ENCODE measurements at places on chromosomes 1 and 21. TPM values are rescaled to one million over a fixed set of nuclear protein-coding genes. Genes with fewer than 3 reads are reported as not detected.

Gene STMN1
- total RNA-seq: 94.8 TPM

Gene RPAP2
- total RNA-seq: 33.7 TPM

Gene HES2
- not detected for total RNA-seq

Gene TMPRSS2
- 0.30 TPM for total RNA-seq

Gene PLA2G2D
- total RNA-seq: not detected

Gene IL24
- total RNA-seq: 30.7 TPM

Gene MXRA8
- total RNA-seq: 0.47 TPM

Gene CLDN8
- total RNA-seq: not detected

Gene RHD
- not detected for total RNA-seq

Gene HTR1D
- total RNA-seq: not detected

Gene CD55
- 103 TPM for total RNA-seq

Gene LMO4
- 10.0 TPM for total RNA-seq

Gene NTRK1
- total RNA-seq: 2.4 TPM

DNA sequence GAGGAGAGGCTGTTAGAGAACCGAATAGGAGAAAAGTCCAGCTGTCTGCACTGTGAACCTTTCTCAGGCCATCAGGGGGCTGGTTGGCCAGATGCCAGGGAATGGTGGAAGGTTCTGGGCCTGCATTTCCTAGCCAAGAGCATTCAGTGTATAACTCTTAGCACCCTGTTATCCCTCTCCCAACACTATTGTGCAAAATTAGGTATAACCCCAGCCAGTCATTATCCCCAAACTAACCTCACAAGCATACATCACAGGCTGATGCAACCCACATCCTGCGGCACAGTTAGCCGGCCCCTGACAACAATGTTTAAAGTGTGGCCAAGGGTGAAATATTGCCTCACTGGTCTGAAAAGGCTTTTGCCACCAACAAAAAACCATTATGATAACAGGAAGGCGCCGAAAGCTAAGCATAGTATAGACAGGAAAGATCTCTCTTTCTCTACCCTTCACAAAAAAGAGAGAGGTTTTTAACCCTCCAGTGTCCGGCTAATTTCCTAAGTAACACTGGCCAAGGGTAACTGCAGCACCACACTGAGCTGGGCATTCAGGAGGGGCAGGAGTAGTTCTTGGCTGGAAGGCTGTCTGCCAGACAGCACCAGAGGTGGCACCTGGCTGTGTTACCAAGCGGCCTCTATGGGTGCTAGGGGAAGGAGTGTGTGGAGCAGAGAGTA lies 77.3 kb upstream of the BCAR3 start:
- DNase-seq: no peak

GRCh38 chr1:16612332-16613172 lies 812 bp downstream of the NBPF1 start:
- peak; percentile 27 for DNase-seq

- no peak for DNase-seq
These were observed 117.2 kb downstream of the DMRTB1 start for GRCh38 chr1:53576381-53576801.

DNA sequence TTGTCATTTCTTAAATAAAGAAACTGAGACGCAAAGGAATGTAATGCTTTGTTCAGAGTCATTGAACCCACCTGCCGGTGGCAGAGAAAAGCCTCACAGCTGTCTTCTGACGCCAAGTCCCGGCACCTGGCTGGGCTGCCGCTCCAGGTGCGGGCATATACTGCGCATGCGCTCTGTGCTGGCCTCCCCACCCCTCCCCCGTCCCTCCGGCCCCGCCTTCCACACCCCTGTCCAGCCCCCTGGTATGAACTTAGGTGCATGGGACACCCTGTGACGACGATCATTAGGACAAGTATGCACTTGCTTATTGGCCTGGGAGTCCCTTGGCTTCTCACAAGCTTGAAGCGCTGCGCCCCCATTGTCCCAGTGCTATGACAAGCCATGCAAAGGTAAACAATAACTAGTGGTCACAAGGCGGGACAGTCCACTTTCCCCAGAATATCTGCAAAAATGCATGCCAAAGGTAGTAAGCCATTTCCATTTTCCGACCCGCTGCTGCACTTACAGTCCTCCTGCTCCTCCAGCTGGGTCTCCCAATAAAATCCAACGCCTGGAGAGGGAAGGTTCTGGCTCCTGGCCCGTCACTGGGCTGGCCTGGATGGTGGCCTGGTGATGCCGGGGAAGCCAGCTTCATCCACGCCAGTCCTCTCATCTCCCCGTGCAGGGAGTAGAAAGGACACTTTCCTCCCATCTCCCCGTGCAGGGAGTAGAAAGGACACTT lies 100.4 kb downstream of the PSMG1 start:
- DNase-seq: no peak

- DNase-seq: no peak
These were observed 31.9 kb downstream of the ZMYM1 start for GRCh38 chr1:35111106-35111505.

GRCh38 chr1:207300970-207301369 lies 20.5 kb upstream of the CD55 start:
- DNase-seq: no peak

- no peak for DNase-seq
These were observed 7.0 kb downstream of the KDM5B start for GRCh38 chr1:202801175-202801574.

GRCh38 chr1:88609051-88609450 lies 75.0 kb upstream of the PKN2 start:
- no peak for DNase-seq

GRCh38 chr1:226112626-226113025 lies 50.1 kb downstream of the H3-3A start:
- no peak for DNase-seq

- peak; percentile 6 for DNase-seq
These were observed 526 bp downstream of the TPR start for GRCh38 chr1:186374303-186375151.

DNA sequence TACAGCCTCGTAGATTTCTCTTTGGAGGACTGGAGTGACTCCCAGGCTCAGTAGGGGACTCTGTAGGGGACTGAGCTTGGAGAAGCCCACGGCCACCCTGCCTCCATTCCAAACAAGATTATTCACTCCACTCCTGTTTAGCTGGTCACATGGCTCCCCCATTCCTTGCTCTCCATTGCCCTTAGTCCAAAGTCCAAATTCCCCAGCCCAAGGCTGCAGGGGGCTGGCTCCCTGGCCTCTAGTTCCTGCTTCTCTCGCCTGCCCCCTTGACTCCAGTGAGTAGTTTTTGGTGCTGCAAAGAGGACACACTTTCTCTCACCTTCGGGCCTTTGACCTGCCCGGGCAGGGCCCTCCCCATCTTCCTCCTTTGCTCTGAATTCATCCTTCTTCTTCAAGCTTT lies 403.3 kb downstream of the KIF26B start:
- DNase-seq: no peak

DNA sequence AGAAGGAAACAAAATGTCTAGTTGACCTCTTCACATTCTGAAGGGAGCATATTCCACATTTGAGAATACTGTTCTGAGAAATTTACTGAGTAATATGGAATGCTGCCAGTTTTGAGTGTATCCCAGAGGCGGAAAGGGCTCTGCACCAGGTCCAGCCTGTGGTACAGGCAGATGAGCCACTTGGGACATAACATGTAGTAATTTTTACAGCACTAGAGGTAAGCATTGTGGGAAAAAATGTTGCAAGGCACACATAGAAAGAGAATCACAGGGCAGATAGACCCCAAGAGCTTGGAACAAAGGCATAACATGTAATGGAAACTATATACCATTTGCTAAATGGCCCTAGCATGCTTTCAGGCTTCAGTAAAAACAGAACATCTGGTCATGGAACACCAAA lies 228.5 kb downstream of the USH2A start:
- DNase-seq: no peak

DNA sequence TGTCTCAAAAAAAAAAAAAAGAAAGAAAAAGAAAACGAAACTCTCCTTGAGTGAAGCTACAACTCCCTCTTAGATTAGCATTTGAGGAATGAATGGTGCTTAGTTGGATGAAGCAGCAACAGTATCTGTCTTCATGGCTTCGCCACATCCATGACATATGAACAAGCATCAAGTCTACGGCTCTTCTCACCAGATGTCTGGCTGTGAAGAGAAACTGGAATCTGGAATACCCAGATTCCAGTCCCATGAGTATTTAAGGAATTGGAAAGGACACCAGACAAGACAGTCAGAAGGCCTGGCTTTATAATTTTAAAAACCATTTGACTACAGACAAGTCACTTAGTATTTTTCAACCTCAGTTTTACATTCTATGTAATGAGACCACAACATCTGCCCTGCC lies 38.0 kb upstream of the TADA1 start:
- DNase-seq: no peak

- DNase-seq: no peak
These were observed 90.9 kb downstream of the PIK3R3 start for GRCh38 chr1:46041551-46041950.

- DNase-seq: no peak
These were observed 22.5 kb upstream of the SRP9 start for GRCh38 chr1:225754940-225755641.

DNA sequence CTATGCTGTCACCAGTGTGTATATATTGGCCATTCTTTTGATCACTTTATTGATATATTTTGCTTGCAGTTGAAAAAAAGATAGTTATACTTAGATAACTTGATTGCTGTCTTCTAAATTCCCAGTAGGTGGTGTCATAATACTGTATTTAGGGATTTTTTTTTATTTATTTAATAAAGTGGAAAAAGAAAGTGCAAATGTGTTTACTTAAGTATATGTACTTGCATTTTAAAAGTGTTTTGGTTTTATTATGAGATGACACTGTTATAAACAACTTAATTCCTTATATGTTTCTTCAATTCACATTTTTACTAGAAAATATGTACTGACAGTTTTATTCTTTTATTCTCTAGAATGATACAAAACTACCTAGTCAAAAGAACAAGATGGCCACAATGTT lies 164.8 kb downstream of the USP25 start:
- no peak for DNase-seq

- DNase-seq: peak; percentile 14
These were observed 977 bp downstream of the TRAF3IP3 start for GRCh38 chr1:209756615-209757445.

- no peak for DNase-seq
These were observed 10.1 kb upstream of the TIAM1 start for GRCh38 chr21:31354122-31354521.

DNA sequence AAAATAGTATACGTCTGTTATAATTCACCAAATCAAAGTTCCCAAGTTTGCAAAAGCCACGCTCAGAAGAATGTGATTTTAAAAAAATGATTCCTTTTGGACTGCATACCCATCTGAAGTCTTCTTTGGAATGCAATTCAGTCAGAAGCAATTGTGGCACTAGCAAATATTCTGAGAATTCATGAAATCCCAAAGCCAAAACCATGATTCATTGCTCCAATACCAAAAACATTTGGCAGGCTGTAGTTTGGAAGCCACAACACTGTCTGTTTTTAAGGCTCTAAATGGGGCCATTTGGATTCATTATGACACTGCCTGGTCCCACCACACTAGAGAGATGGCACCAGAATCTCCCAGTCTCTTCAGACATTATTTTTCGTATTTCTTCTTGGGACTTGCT lies 21.8 kb upstream of the LRRC53 start:
- no peak for DNase-seq

DNA sequence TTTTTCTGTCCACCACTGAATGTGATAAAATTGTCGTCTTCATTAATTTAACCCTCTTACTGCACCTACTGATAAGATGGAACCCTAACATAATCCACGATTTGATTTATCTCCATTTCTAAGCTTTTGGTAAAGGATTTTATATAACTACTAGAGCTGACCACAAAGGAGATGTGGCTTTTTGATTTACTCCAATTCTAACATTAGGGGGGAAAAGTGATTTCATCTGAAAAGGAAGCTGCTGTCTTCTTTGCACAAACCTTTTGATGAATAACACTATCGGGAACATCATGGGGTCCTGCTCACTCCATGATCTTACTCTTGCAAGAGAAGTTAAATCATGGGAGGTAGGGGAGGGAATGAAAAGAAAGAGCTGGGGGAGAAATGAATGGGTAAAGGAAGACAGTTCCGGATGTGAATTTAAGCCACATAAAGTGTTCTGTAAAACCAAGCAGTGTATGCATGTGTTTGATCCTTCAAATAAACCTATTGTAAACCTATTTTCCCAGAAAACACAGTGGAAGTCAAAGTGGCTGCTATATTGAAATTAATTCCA lies 161.8 kb downstream of the GABPA start:
- no peak for DNase-seq

GRCh38 chr1:36707221-36707620 lies 224.5 kb upstream of the CSF3R start:
- no peak for DNase-seq

DNA sequence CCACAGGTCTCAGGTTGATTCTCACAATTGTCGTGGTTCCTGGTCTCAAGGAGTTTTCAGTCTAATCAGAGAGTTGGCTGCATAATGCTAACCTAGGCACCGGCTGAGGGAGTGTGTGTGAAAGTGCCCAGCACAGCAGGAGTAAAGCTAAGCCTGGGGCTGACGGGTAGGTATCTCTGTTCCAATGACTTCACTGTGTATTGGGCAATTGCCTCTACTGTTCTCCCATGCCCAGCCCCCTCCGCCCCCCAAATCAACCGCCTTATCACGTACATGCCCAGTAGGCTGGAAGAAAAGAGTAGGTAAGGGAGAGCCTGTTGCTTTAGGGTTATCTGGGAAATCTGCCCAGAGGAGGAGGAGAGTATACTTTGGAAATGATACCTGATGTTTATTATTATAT lies 54.7 kb downstream of the MRPS6 start:
- no peak for DNase-seq

GRCh38 chr1:111392460-111392945 lies 35.0 kb downstream of the OVGP1 start:
- DNase-seq: no peak

GRCh38 chr1:209318181-209319056 lies 265.1 kb upstream of the CAMK1G start:
- DNase-seq: no peak

- no peak for DNase-seq
These were observed 26.7 kb upstream of the NBL1 start for GRCh38 chr1:19617376-19617775.

- no peak for DNase-seq
These were observed 160.5 kb downstream of the RASAL2 start for GRCh38 chr1:178254433-178254832.

- DNase-seq: no peak
These were observed 3.0 kb upstream of the ADGRL2 start for GRCh38 chr1:81797701-81798100.

DNA sequence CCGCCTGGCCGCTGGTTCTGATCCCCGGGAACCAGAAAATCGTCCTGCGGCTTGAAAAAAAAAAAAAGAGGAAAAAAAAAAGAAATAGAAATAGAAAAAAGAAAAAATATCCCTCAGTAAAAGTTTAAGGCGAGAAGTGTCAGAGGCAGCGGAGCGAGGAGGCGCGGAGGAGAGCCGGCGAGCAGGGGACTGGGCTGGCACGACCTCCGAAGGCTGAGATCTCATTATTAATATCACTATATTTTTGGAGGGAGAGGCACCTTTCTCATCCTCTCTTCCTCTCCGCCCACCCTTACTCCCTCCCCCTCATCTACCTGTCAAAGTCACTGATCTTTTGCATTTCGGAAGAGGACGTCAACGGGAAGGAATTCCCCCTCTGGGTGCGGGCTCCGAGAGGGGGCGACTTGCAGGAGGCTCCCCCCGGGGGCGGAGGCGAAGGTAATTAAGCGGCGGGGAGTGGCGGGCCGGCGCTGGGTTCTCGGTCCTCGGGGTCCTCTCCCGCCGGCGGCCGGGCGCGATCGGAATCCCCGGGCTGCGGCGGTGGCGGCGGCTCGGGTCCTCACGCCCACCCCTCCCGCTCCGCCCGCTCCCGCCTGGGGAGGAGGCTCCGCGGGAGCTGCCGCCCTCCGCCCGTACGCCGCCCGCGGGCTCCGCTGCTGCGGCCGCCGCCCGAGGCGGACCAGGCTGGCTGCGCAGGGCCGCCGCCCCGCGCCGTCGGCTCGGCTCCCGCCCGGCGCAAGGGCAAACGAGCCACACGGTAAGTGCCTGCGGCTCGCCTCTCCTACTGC lies at the start of gene NTNG1:
Gene NTNG1 (plus strand): TSS at position 337 of the 788 bp plus-strand sequence.
- DNase-seq: peak; percentile 17

All from activated T-cell treated with anti-CD3 and anti-CD28 coated beads, Interleukin-2, amount 50 U/mL, for 4 hours (primary cell).